Aorta (tissue), 5 donors: ENCODE measurements at places on chromosomes 6 and 20. TPM values are rescaled to one million over a fixed set of nuclear protein-coding genes. Genes with fewer than 3 reads are reported as not detected.

Gene GSTA2
- 12.6 TPM for polyA plus RNA-seq

Gene HLA-DRB5
- polyA plus RNA-seq, result 0.15 TPM

Gene CBLN4
- polyA plus RNA-seq, result 0.13 TPM

Gene ELOVL4
- polyA plus RNA-seq, result 2.3 TPM

Gene C6orf58
- not detected for polyA plus RNA-seq

Gene CFAP61
- 2.0 TPM for polyA plus RNA-seq

Gene LAMA2
- polyA plus RNA-seq, result 52.0 TPM

Gene HMGCLL1
- 0.50 TPM for polyA plus RNA-seq

Gene TSBP1
- polyA plus RNA-seq, result not detected

Gene TCF19
- polyA plus RNA-seq, result 3.4 TPM

Gene NKX2-2
- polyA plus RNA-seq, result not detected

Gene SAMD3
- polyA plus RNA-seq, result not detected

Gene DSTN
- 5,298 TPM for polyA plus RNA-seq

Gene EYA2
- 2.8 TPM for polyA plus RNA-seq

Gene HTR1E
- polyA plus RNA-seq, result not detected

Gene C4A
- polyA plus RNA-seq, result 43.6 TPM

Gene IFT52
- polyA plus RNA-seq, result 20.5 TPM

Gene RMND1
- 19.0 TPM for polyA plus RNA-seq

Gene TGM2
- 44.2 TPM for polyA plus RNA-seq

Gene CLDN20
- not detected for polyA plus RNA-seq

Gene TMEM244
- polyA plus RNA-seq, result not detected

Gene CLPSL1
- polyA plus RNA-seq, result not detected

Gene TRIM40
- polyA plus RNA-seq, result 2.9 TPM

Gene GABRR2
- polyA plus RNA-seq, result 0.82 TPM

Gene KCNQ2
- polyA plus RNA-seq, result not detected

Gene ARFGEF3
- 0.13 TPM for polyA plus RNA-seq

Gene RIOK1
- polyA plus RNA-seq, result 12.0 TPM

Gene PTK6
- 4.6 TPM for polyA plus RNA-seq

Gene FOXC1
- polyA plus RNA-seq, result 52.5 TPM

Gene PAQR8
- 4.8 TPM for polyA plus RNA-seq

Gene RBPJL
- polyA plus RNA-seq, result 0.08 TPM

Gene TGM3
- polyA plus RNA-seq, result 0.75 TPM

Gene GFRAL
- polyA plus RNA-seq, result not detected

Gene BPIFB1
- 0.13 TPM for polyA plus RNA-seq

Gene L3MBTL1
- polyA plus RNA-seq, result 2.9 TPM

Gene MED23
- polyA plus RNA-seq, result 17.9 TPM
